ENCODE measurements at places on chromosomes 7 and 10.

DNA sequence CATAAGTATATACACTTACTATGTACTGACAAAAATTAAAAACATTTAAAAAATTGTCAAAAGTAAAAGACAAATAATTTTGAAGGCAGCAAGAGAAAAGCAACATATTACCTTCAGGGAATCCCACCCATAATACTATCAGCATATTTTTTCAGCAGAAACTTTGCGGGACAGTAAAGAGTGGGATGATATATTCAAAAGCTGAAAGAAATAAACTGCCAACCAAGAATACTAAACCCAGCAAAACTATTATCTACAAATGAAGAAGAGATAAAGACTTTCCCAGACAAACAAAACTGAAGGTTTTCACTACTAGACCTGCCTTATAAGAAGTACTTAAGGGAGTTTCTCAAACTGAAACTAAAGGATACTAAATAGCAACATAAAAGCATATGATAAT lies 257.9 kb downstream of the TCF7L2 start:
- no peak for DNase-seq

DNA sequence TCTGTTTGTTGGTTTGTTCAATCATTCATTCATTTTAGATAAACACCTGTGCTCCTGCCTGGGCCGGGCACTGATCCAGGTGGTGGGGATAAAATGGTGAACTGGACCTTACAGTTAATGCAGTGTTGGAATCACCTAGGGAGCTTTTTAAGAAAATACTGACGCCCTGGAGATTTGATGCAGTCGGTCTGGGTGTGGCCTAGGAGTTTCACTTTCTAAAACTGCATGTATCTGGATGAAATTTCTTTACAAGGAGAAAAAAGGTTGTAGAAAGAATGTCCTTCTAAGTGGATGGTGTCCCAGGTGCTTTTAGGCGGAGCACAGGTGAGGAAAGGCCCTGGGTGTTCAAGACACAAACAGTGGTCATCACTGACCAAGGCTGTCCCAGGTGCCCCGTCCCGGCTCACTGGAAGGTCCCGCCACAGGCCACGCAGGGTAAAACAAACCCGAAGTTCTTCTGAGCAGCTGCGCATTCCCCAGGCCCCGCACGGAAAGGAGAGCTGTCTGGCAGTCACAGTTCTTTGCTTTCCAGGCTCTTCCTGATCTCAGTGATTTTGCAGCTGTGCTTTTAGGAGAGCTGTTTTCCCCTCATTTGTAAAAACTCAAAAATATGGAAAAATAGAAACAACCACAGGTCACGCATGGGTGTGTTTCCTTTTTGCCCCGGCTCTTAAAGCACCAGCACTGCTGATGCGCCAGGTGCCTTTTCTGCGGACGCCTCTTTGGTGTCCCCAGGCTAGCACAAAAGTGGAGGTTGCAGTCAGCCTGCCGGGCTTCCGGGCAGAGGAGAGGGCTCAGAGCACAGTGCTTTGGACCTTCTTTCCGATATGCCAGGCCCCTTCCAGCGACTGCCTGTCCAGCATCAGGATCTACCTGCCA lies 161.9 kb downstream of the GRK5 start:
- DNase-seq = no peak

GRCh38 chr10:59895629-59896116 lies 10.7 kb downstream of the CCDC6 start:
- DNase-seq = no peak

GRCh38 chr7:78172267-78172757 lies 373.7 kb downstream of the PHTF2 start:
- no peak for DNase-seq

- DNase-seq = no peak
Observed at GRCh38 chr7:123650595-123650994, 5.1 kb upstream of the LMOD2 start.

DNA sequence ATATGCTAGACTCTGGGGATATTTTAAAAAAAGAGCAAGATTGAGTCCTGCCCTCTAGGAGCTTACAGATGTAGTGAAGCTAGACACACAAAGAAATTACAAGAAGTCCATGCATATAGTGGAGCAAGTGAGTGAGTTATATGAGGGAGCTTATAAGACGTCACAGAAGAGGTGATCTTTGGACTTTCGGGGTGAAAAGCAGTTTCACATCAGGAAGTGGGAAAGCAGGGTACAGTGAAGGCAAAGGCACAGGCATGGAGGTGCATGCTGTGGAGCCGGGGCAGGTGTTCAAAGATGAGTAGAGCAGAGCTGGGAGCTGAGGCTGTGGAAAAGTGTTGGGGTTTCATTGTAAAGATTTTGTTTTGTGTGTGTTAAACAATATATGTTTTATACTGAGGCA lies 38.5 kb upstream of the EXOC6 start:
- DNase-seq = no peak

DNA sequence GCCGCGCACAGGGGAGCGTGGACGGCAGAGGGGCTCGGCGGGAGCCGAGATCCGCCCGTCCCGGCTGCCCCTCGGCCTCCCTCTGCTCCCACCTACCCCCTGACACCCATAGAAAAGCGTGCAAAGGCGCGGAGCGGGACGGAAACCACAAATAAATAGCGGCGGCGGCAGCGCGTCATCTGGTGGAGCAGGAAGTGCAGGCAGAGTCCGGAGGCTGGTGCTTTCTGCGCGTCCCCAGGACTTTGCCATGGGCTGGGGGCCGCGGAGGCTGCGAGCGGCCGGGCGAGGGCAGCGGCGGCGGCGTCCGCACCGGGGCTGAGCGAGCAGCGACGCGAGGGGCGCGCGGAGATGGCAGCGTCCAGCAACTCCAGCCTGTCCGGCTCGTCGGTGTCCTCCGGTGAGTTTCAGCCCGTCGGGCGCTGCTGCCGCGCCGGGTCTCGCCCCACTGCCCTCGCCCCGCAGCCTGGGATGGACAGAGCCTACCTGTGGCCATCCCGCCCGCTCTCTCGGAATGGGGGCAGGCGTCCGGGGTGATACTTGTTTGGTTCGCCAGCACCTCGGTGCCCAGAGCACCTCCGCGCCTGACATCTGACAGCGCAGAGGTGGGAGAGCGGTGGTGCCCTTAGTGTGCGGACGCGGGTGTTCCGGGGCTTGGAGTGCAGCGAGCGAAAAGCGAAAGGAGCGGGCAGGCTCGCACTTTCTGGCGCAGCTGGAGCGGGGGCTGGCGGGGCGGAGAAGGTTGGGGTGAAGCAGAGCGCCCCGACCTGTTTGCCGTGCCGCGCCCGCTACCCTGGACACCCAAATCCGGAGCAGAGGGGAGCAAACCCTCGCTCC lies at the start of gene CHN2:
TSS of gene CHN2 (plus strand) at position 182 of the 834 bp plus-strand sequence.
- DNase-seq = peak; percentile 73

DNA sequence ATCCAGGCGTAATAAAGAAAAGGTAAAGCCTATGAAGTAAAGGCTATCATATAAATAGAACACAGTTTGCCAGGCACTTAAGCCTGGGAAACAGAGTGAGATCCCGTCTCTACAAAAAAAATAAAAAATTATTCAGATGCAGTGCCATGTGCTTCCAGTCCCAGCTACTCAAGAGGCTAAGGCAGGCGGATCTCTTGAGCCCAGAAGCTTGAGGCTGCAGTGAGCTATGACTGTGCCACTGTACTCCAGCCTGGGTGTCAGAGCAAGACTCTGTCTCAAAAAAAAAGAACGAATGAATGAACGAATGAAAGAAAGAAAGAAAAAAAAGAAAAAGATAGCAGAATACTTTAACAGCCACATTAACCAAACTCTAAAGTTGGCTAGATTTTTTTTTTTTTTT lies 67.2 kb upstream of the MRLN start:
- DNase-seq = no peak

GRCh38 chr10:13973742-13974141 lies 357.0 kb downstream of the FRMD4A start:
- DNase-seq = no peak

DNA sequence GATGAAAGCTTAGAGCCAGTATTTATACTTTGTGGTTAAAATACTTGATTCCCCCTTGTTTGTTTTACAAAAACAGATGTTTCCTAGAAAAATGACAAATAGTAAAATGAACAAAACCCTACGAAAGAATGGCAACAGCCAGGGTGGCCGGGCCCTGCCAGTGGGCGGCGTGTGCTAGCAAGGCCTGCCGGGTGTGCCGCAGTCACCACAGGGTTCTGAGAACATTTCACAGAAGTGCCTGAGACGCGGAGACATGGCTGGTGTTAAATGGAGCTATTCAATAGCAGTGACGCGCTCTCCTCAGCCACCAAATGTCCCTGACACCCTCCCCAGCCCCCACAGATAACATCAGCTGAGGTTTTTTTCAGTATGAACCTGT lies 14.5 kb downstream of the GPR146 start:
- no peak for DNase-seq

DNA sequence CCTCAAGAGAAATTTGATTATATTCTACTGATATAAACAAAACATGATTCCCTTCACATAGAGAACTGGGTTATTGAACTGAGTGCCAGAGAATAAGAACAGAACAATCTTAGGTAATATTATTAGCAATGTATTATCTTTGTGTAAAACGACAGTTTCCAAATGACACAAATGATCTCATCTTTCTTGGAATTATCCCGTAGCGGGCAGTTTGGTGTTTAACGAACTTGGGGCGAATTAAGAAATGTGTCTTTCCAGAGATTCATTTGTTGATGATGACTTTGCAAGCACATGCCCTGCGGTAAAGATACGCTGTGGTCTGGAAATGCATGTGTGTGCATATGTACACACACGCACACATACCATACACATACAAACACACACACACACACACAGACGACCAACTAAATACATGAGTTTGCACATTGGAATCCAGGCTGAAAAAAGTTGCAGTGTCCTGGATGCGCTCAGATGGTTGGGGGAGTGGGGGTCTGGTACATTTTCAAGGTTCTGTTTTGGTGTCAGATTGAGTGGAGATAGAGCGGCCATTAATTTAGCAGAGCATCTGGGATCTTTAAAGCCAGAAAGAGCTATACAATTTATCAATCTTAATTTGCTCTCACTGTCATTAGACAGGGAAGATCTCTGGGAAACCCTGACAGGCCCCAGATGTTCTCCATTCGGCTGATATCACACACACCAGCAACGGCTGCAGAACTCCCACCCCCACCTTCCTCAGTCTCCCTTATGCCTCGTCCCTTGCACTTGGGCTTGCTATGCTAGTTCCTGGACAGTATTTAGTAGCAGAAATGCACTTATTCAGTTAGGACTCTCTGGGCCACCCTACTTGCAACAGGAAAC lies 112.4 kb upstream of the FAM171A1 start:
- DNase-seq = no peak

DNA sequence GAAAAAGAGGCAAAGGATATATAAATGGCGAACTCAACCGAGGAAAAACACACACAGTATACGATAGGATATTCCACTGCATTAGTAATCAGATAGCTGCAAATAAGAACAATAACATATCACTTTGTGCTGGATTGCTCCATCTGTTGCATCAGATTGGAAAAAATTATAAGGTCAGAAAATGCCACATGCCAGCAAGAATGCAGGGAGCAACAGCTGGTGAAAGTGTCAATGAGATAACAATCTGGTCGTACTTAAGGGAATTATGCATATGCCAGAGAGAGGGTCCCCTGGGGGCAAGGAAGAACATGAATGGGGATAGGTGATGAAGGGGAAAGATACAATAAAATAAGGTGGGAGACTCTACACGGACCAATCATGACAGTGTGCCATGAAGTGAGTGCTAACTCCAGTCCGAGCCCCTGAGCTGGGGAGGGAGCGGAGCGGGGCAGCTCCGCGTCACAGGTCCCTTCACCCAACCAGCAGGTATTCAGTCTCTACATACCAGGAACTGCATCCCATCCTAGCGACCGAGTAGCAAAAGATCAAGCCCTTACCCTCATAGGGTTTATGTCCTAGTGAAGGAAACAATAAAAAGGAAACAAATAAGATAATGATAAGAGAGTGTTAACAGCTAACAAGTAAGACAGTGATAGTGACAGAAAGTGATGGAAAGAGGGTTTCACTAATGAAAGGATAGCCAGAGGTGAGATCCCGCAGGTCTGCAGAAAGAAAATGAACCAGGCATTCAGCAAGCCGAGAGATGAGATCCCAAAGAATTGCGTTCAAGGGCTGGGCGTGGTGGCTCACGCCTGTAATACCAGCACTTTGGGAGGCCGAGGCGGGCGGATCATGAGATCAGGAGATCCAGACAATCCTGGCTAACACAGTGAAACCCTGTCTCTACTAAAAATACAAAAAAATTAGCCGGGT lies 9.4 kb downstream of the MPP7 start:
- no peak for DNase-seq

- DNase-seq = no peak
Observed at GRCh38 chr7:158572000-158572828, 15.4 kb downstream of the PTPRN2 start.

- no peak for DNase-seq
Observed at GRCh38 chr10:85936161-85936560, 430.4 kb downstream of the GRID1 start.

- DNase-seq = no peak
Observed at GRCh38 chr10:13765641-13766341, 179.0 kb downstream of the PRPF18 start.

GRCh38 chr10:66917104-66917503 lies 8.7 kb upstream of the LRRTM3 start:
- DNase-seq = no peak

DNA sequence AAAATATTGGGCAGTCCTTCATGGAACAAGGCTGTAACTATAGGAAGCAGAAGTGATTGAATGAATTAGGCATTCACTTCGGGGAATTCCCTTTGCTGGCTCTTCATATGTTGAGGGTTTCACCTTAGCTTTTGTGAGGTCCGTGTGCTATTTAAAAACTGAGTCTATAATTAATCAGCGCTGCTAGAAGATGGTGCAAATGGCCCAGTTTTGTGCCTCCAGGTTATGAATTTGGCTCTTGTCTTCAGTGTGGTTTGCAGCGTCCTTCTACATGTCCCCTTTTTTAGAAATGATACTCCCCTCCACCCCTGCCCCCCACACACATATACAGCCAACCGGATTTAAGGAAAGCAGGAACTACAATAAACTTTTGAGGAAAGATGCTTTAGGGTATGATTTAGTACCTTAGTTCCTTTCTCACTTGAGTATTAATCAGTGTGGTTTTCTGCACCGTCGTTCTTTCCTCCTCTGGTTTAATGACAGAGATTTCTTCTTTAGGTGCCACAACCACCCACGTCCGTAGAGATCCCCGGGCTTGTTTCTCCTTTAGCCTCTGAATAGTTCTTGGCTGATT lies 110.6 kb upstream of the SAMD8 start:
- DNase-seq = no peak

DNA sequence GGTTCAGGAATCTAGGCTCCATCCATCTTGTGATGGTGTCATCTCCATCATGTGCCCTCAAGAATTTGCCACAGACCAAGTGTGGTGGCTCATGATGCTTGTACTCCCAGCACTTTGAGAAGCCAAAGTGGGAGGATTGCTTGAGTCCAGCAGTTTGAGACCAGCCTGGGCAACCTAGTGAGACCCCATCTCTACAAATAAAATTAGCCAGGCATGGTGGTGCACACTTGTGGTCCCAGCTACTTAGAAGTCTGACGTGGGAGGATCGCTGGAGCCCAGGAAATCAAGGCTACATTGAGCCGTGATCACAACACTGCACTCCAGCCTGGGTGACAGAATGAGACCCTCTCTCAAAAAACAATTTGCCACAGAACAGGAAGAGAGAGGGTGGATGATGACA lies 53.0 kb upstream of the SEPHS1 start:
- DNase-seq = no peak

- DNase-seq = no peak
Observed at GRCh38 chr10:111974325-111974724, 209.2 kb downstream of the GPAM start.

Data from activated CD8-positive, alpha-beta memory T cell treated with anti-CD3 and anti-CD28 coated beads, Interleukin-2, amount 50 U/mL, for 48 hours (primary cell).